ENCODE measurements at places on chromosomes 5 and 9.

DNA sequence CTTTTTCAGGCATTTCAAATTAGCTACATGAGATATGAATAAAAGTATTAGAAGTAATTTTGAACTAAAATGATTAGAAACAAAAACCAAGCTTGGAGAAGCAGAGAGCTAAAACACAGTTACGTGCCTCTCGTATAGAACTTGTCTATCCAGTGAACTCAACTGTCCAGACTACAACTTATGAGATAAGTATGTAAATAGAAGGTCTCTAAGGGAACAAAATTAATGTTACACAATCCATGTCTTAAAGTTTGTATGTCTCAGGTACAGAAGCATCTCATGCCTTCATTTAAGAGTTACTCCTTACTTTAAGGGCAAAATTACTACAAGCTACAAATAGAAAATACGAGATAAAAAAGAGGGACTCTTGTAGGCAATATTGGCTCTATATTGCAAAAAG, 316.8 kb downstream of the CETN3 start:
- no peak for DNase-seq

DNA sequence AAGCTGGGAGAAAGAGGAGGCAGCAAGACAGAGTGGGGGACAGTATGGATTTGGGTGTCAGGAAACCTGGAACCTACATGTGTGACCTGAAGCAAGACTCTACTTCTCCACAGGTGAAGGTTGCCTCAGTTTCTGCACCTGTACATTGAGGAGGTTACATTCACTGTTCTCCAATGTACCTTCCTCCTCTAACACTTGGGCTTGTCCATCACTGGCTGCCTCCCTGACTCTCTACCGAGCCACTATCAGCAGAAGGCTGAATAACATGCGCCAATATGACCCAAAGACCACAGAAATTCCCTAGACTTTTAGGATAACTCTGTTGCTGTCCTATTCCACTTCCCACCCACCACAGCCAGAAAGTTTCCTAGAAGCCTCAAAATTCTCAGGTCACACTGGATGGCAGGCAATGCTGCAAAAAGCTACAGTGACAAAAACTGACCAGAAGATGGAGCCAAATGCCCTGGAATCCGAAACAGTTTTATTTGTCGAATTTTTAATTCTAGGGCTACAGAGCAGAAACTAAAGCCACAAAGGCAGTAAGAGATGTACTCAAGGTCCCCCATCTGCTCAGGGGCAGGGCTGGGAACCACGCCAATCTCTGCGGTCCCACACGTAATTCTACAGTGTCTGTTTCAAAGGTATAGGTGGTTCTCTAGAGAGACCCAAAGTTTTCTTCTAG, 64.4 kb downstream of the FAM114A2 start:
- DNase-seq = peak; percentile 55

- DNase-seq = no peak
Observed at GRCh38 chr9:114723931-114724330, 41.9 kb upstream of the TEX48 start.

- no peak for DNase-seq
Observed at GRCh38 chr9:120312031-120312430, 267.9 kb downstream of the CDK5RAP2 start.

DNA sequence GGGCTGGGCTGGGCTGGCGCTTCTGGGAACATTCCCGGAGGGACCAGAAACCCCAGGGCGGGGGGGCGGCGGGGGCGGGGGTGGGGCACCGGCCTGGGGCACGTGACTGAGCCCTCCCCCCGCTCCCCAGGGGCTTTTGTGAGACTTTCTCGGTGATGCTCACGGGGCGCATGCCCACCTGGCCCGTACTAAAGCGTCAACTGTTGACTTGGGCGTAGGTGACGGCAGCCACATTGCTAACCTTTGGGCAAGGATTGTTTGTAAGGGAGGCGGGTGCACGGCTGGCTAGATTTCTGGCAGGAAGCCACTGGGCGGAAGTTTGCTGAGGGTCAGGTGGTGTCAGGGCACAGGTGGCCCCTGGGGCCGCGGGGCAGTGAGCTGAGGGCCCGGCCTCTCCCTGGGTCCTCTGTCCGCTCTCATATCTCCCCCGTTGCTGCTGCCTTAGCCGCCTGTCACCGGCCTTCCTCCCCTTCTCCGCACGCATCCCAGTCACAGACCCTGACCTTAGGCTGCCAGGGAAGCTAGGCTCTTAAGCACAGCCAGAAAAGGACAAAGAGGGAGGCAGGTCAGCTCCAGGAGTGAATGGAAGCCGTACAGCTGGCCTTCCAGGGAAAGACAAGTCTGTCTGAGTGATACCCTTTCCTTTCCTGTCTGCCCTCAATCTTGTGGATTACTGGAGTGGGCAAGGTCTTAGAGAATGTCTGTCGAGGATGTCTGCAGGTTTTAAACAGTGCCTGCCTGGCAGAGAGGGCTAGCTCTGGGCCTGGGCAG, 812 bp downstream of the CACFD1 start:
- peak; percentile 77 for DNase-seq

GRCh38 chr5:146137967-146138403, 32.6 kb upstream of the PLAC8L1 start:
- DNase-seq = no peak

DNA sequence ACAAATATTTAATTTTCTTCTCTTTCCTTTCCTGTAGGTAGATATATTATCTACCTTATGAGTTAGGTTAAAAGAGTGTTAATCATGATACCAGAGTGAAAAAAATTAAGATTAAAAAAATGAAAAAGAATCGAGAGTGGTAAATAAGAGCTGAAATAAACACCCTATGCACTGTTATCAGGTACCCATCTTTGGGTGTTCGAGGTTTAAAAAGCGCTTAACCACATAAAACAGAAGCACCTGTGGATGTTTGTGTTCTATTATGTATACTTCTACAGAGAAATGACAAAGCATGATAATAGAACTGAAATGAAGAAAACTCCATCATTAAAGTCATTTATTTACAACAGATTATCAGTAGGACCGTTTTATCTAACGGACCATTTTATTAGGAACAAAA, 25.7 kb upstream of the GCNT4 start:
- DNase-seq = no peak

DNA sequence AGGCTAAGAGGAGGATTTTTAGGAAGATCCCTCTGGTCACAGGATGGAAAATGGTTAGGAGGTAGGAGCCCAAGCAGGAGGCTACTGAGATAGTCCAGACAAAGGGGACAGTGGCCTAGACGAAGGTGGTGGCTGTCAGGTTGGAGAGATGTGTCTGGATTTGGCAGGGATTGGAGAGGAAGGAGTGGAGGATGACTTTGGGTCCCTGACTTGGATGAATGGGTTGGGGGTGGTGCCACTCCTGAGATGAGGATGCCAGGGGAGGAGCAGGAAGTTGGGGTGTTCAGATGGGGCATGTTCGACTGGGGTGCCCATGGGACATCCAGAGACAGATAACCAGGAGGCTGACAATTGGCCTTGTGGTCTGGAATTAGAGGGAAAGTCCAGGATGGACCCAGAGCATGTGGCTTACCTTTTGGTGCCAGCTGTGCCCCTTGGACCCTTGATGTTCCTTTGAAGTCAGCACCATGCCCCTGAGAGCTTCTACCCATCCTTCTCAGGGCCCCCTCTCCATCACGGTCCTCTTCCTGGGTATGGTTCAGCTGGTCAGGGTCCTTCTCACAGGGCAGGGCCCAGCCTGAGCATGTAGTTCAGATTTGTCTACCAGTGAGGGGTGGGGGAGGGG, 15.1 kb upstream of the IGFBPL1 start:
- no peak for DNase-seq

GRCh38 chr5:126516852-126517251, 78.2 kb downstream of the ALDH7A1 start:
- no peak for DNase-seq

GRCh38 chr5:153674356-153674755, 183.9 kb downstream of the GRIA1 start:
- DNase-seq = no peak

DNA sequence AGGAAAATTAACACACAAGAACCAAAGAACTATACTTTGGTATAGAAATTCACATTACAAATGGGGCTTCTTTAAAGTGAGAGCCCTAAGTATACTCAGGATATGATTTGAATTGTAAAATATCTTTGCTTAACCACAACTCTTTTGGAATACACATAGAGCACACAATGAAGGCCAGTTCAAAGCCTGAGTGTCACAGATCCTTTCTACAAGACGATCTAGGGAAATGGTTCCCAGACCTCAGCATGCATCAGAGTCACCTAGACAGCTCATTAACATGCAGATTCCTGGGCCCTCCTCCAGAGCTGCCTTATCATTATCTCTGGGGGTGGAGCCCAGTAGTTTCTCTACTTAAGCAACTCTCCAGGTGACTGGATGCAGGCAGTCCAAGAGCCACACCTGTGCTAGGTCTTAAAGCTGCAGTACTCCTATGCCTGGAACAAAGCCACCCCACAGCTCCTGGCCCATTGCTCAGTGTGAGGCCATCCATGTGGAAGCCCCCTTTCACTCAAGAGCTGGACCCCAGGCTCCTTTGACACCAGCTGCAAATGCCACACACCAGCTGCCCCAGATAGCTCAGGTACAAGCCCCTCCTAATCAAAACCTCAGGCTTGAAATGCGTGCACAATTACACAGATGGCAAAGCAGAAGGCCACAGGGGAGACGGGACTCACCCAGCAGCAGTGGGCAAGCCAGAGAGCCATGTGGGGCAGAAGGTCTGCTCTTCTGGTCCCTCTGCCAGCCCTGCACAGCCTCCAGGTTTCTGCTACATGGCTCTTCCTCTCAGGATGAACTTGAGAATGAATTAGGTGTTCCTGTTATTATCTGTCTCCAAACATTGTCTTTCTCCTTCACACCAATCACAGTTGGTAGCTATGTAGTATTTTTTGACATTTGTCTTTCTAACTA, 106.1 kb downstream of the SH3TC2 start:
- DNase-seq = no peak

DNA sequence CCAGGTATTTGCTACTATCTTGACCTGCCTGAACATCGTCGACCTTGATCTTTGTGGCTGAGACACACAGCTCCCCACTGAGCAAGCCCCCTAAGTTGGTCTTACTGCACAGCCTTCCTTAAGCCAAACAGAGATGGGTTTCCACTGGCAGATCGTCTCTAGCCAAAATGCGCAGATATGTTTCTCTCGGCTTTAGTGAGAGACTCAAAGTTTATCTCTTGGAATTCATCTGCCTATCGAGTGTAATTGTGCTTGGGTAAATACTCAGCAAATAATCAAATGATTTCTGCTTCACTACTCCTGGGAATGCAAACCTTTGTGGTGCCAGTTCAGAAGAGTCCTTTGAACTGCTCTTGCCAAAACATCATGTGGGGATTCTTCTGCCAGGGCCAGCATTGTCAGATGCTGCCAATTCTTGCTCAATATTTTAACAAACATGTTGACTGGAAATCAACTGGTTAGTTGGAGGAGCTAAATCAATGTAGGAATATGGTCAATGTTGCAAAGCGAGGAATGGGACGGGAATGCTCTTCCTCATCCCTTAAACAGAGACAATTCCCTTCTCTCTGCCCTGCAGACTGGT, 141.2 kb upstream of the SLC28A3 start:
- no peak for DNase-seq

GRCh38 chr5:14809369-14810155, 62.0 kb downstream of the ANKH start:
- peak; percentile 56 for DNase-seq

- no peak for DNase-seq
Observed at GRCh38 chr5:31587546-31587945, 51.4 kb upstream of the PDZD2 start.

DNA sequence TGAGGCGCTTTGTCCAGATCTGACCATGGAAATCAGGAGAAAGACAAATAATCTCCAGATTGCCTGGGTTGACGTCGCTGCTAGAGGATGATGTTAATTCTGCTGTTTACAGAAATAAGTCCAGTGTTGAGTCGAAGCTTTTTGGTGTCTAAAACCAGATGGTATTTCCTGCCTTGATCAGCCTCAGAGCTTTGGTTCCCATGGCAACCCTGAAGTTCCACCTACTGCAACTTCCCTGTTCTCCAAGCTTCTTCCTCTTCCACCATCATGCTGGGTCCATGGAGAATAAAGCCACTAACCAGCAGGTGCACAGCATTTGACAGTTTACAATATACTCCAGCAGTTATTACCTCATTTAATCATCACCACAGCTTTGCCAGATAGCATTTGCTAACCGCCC, 18.0 kb upstream of the GABBR2 start:
- DNase-seq = peak; percentile 45

DNA sequence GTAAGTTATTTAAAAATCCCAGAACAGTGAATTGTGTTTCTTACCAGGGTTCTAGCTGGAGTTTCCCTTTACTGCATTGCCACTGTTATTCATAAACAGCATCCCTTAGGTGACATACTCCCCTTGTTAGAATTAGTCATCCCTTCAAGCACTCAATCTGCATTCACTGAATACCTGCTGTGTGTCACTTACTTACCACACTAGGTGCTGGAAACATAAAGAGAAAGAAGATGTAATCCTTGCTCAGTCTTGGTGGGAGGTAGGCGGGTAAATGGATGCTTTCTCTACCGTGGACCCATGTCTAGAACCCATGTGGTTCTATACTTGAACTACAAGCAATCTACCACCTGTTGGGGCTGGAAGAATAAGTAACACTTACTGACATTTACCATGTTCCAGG, 371.6 kb downstream of the KDM4C start:
- DNase-seq = no peak

GRCh38 chr5:103375350-103375749, 116.8 kb downstream of the MACIR start:
- no peak for DNase-seq

DNA sequence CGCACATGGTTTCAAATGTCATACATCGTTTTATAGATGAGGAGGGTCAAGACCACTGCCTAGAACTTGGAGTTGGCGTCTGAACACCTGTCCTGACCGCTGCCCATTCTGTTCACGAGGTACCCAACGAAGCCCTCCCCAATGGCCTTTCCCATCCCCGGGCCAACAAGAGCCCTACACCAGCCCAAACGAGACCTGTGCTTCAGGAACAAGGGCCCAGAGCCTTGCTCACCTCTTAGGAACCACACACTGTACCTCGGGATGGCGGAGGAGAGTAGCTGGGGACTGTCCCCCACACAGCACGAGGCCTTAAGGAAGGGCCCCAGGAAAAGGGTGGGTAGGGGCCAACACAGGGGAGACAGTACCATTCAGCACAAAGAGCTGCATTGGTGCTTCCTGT, 3.0 kb downstream of the SURF6 start:
- DNase-seq = no peak

GRCh38 chr5:140764177-140764973, 21.6 kb upstream of the PCDHA1 start:
- DNase-seq = no peak
